ENCODE measurements at places on chromosomes 1 and 21.

GRCh38 chr1:100565533-100565932 lies 27.6 kb downstream of the GPR88 start:
- no peak for DNase-seq

- DNase-seq = no peak
These were observed 16.3 kb downstream of the PADI3 start for GRCh38 chr1:17265162-17265561.

DNA sequence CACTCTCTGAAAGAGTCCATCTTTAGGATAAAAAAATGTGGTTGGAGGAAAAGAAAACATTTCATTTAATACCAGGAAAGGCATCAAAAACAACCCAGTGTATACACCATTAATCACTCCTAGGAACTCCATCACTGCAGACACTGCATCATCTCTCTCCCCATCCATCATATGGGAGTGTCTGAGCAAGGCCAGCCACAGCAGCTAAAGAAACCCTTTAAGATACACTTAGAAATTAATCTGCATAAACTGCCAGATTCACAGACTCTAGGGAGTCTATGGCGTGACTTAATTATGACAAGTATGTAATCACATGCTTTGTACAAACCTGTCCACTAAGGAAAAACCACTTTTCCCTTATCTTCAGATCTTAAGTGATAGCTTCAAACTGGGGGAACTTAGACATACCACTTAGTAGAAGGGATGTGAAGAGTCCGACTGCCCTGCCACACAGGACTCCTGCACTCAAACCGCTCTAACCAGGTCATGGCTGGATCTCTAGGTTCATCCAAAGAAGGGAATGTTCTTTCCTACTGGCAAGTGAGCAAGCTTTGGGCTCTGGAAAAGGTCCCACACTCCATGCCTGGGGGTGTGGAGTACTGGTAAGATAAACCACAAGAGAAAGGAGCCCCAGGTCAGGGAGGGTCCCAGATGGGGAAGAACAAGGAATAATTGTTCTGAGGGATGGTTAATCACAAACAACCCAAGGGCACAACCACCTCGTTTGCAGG lies 61.0 kb upstream of the C8B start:
- DNase-seq = no peak

DNA sequence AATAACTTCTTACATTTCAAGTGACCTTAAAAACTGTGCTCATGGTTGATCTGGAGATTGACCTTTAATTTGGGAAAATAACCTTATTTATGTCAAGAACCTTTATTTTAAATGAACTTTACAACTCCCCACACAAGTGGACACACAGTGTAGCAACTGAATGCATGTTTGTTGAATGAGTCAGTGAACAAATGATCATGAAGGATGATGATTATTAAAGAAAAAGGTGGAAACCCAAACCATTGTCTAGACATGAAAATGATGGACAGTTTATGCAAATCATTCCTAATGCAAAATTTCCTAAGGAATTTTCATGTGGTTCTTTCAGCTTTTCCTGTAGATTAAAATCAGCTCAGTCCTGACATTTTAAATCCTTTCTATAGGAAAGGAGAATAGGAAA lies 439.8 kb upstream of the RUNX1 start:
- no peak for DNase-seq

GRCh38 chr1:202126426-202126825 lies 3.7 kb downstream of the GPR37L1 start:
- no peak for DNase-seq

DNA sequence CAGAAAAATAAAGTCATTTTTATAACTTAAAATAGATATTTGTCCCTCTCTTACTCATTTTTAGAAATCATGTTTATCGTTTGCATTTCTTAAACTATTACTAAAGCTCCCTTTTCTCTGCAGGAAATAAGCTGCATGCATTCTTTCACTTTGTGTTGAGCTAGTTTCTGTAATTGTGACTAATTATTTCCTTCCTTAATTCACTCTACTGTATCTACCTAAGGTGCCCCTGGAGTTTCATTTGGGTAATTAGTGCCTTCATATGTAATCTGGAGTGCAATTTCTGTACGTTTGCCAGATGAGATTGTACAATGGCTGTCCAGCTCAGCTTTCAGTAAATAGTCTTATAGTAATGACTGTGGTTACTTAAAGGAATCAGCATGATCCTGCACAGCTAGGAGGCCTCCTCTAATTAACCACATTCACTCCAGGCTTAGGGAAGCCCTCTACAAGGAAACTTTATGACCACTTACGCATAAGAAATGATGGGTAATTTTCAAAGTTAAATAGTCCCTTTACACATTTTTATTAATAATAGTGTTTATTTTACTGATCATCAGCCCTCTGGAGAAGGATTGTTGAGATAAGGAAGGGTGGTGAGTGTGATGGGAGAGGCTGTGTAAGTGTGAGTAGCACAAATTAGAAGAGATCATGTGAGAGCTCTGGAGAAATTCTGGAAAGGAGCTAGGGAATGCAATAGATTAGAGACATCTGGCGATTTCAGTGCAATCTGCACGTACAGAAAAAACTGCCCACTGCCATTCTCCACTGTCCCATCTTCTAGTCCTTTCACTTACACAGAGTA lies 86.8 kb downstream of the LRRC8C start:
- DNase-seq = peak; percentile 4

DNA sequence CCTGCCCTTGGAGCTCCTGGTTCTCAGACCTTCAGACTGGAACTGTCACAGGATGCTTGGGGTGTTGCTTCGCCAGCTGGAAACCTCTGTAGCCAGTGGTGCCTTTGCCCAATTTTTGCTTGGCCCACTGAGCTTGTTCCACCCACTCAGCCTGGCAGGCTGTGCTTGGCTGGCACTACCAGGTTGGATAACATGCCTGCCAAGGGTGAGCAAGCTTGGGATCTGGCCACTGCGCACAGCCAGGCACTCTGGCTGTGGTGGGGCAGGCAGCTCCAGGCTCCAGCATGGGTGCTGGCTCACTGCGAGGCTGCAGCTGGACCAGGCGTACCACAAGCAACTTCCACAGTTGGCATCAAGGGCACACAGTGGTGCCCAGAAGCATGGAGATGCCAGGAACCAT lies 967.8 kb upstream of the NCAM2 start:
- no peak for DNase-seq

- DNase-seq = no peak
These were observed 4.8 kb downstream of the ARHGEF16 start for GRCh38 chr1:3459051-3459908.

DNA sequence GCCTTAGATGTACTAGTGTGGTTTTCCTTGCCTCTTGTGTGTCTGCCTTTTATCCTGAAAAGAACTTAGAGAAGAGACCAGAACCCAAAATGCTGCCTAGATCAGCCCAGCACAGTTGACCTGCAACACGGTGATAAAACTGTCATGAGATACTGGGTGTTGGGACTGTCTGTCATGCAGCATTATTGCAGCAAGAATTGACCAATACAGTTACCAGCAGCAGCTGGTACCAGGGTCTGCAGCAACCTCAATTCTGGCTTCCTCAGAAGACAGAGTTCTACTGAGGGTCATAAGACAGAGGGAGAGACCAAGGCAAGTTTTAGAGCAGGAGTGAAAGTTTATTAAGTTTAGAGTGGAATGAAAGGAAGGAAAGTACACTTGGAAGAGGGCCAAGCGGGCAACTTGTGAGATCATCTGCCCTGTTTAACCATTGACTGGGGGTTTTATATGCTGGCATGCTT lies 182.0 kb downstream of the DYRK1A start:
- no peak for DNase-seq

GRCh38 chr21:38240129-38240528 lies 16.7 kb upstream of the KCNJ15 start:
- no peak for DNase-seq

DNA sequence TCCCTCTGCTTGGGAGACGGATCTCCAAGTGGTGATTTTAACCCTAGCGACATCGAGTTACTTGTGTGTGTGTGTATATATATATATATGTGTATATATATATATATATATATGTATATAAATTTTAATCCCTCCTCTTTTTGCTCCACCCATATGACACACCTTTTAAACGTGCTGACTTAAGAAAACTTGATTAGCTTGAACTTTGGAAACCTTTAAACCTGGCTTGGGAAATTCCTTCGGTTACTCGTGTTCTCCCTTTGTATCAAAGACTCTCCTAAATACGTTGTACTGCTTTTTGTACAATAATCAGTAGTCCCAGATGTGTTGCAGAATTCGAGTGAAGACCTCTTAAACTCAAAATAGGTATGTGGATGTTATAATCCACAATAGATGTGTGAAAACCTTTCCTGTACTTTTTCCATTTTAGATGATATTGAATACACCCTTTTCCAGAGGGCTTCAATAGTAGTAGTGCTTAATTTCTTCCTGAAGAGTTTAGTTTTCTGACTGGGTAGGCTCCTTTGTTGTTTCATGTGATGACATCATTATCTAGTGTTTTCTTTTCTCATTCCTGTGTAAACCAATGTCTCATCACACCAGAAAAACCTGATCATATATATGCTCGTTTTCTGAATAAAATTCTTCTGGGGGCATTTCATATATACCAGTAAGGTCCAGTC lies 1.4 kb downstream of the RNF11 start:
- no peak for DNase-seq

DNA sequence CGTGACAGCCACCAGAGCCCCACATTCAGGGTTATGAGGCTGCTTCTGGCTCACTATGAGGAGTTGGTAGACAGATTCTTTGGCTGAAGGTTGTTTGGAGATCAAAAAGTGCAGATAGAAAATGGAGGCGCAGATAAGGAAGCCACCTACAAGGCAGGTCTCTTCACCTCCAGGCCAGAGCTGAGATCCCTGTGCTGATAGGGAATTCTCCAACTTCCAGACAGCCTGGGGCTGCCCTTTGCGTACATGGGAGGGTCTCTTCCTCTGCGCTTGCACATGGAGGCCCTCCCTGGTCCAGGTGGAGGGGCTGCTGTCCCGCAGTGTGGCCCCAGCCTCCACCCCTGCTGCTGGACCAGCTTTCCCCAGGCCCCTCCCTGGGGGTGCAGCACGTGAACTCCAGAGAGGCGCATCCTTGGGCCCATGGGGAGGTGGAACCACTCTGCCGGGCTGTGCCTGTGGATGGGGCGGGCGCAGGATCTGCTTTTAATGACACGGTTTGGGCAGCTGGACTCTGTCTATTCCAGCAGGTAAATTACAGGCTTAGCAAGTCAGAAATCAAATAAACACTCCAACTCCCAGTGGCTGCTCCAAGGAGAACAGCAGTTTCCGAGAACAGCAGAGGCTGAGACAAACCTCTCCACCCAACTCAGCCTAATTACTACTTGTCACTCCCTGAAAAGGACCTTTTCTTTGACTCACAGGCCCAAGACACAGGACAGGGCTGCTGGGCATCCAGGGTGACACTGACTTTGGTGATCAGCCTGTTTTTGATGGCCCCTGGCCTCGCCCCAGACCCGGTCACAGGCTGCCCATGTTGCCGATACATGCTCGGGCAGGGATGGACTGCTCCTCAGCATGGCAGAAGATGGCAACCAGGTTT lies 12.4 kb downstream of the OXCT2 start:
- no peak for DNase-seq

DNA sequence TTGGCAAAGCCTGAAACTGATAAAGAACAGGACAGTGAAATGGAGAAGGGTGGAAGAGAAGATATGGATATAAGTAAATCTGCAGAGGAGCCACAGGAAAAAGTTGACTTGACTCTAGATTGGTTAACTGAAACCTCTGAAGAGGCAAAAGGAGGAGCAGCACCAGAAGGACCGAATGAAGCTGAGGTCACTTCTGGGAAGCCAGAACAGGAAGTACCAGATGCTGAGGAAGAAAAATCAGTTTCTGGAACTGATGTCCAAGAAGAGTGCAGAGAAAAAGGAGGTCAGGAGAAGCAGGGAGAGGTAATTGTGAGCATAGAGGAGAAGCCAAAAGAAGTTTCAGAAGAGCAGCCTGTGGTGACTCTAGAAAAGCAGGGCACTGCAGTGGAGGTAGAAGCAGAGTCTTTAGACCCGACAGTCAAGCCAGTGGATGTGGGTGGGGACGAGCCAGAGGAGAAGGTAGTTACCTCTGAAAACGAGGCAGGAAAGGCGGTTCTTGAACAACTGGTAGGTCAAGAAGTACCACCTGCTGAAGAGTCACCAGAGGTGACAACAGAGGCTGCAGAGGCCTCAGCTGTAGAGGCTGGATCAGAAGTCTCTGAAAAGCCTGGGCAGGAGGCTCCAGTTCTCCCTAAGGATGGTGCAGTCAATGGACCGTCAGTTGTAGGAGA lies 16.3 kb downstream of the CCDC17 start:
- no peak for DNase-seq

DNA sequence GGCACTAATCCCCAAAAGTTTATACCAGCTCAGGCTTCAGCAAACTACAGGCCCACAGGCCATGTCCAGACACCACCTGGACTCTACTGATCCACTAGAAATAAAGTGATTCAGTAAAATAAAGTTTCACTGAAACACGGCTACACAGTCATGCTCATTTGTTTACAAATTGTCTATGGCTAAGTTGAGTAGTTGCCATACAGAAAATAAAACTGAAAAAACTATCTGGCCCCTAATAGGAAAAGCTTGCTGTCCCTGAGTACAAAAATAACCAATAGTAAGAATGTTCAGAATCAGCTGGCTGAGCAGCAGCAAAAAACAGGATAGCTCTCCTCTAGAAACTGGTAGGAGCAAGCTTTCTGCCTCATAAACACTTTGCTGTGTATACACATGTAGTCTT lies 221.5 kb downstream of the RERE start:
- no peak for DNase-seq

GRCh38 chr1:7420470-7421100 lies 350.5 kb upstream of the VAMP3 start:
- no peak for DNase-seq

DNA sequence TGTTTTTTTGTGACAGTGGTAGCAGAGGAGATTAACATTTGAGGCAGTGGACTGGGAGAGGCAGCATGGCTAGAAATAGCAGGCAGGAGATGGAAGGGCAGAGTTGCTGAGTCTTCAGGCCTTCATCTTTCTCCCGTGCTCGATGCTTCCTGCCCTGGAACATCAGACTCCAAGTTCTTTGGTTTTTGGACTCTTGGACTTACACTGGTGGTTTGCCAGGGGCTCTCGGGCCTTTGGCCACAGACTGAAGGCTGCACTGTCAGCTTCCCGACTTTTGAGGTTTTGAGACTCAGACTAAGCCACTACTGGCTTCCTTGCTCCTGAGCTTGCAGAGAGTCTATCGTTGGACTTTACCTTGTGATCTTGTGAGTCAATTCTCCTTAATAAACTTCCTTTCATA lies 24.2 kb upstream of the LEFTY2 start:
- no peak for DNase-seq

DNA sequence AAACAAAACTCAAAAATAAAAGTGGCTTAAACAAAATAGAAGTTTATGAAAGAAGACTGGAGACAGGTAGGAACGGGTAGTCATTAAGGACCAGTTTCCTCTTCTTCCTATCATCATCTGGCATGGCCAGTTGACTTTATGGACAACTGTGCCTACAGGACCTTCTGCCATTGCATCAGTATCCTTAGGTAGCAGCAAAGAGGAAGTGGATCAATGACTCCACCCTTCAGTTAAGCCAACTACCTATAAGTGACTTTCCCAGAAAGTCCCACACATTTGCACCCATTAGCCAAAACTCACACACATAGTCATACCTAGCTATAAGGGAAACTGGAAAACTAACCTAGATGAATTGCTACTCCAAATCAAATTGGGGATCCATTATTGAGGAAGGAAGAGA lies 51.7 kb downstream of the RASAL2 start:
- no peak for DNase-seq

Measured in NCI-H2171 treated with DMSO at 0.1 percent for 48 hours (cell line).